HFFc6 (cell line): ENCODE measurements at places on chromosomes 5 and 9.
A peak's percentile ranks its signal among the peaks of the same experiment; 100 is the strongest.

- no peak for DNase-seq
Measured at GRCh38 chr9:90774682-90775081, 26.9 kb upstream of the SYK start.

- peak; percentile 30 for DNase-seq
Measured at GRCh38 chr5:72511774-72512592, 4.8 kb upstream of the ZNF366 start.

DNA sequence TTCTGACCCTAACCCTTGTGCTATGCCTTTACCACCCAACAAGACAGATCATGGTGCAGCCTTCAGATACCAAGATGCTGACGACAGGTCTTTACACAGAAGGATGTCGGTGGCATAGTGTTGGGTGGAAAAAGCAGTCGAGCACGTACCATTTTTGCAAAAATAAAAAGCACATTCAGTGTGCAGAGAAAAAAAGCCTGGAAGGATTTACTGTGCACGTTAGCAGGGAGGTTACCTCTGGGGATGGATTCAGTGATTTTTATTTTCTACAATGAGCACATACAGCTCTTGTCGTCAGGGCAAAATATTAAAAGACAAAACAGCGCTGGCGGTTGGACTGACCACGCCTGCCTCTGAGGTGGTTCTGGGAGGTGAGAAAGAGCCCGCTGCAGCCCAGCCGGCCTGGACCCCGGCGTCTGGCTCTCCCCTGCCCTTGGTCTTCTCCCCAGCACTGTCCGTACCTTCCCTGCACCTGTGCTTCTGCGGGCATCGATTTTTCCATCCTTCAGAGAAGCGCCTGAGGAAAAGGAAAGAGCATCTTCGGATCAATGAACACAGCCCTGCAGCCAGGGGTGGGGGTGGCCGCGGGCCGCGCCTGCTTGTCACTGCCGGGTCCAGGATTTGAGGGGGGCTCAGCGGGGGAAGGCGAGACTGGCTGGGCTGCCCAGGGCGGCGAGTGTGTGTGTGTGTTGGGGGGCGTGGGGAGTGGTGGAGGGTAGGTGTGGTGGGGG, 200.0 kb upstream of the IER5L start:
- DNase-seq, result no peak

GRCh38 chr9:5872511-5872910, 18.2 kb upstream of the MLANA start:
- no peak for DNase-seq

DNA sequence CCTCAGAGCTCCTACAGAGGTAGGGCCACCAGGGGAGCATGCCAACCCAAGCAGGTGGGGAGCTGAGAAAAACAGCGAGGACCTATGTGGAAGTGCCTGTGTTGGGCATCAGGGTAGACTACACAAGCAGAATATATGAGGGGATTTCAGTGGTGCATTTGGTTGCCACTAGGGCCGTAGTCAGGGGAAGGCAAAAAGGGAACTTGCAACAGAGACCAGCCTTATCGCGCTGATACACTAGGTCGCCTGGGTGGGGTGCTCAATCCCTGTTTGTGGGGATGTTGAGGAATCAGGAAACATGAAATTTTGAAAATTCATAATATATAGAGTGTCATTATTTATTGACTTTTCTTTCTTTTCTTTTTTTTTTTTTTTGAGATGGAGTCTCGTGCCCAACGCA, 370.9 kb upstream of the PRR16 start:
- DNase-seq, result no peak

DNA sequence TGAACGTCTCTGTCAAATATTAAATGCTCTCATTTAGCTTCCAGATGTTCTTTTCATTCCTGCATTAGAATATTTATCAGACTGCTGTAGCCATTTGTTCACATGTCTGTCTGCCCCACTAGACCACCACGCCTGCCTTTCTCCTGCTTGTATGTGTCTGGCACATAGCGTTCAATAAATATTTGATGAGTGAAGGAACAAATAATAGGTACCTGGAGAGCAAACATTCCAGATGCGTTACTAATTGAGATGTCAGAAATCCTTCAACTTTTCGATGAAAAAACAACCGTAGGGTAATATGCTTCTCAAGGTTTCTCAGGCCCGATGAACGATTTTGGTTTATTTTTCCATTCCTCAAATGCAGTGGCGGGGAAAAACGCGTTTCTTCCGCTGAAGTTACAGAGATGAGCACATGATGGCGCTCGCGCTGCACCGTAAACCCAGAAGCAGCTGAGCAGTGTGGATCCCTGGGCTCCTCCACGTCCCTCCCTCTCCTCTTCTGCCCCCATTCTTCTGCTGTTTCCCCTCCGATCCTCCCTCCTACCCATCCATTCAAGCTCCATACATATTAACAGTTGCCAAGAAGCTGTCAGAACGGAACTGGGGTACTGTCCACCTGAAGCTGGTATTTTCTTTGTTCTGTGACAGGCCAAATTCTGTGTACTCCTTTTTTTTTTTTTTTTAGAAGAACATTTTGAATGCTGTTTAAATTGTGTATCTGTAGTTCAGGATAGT, 245.4 kb downstream of the MPDZ start:
- DNase-seq, result peak; percentile 48
